ENCODE measurements at places on chromosomes 7 and 10.

DNA sequence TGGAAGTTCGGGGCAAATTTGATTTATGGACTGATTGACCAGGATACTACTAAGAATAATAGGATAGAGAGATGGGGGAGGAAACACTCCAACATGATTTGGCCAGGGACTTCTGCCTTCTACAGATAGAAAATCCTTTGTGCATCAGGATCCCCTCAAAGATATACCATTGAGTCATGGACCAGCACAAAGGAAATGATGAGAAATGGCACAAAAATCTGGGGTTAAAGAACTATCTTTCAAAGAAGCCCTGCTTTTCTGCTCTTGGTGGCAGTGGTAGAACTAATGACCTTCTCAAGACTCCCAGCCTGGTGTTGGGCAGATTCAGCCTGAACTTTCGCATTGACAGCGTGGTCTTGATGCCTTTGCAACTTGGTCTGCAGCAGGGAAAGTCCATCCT, 27.6 kb upstream of the LAMB1 start:
- no peaks in the 10 kb centered on the region for H3K27me3 ChIP-seq
- no peak overlapping the region for H3K4me3 ChIP-seq
- DNase-seq: no peak
- no peak overlapping the region for H3K27ac ChIP-seq
- no peaks in the 10 kb centered on the region for H3K4me1 ChIP-seq

DNA sequence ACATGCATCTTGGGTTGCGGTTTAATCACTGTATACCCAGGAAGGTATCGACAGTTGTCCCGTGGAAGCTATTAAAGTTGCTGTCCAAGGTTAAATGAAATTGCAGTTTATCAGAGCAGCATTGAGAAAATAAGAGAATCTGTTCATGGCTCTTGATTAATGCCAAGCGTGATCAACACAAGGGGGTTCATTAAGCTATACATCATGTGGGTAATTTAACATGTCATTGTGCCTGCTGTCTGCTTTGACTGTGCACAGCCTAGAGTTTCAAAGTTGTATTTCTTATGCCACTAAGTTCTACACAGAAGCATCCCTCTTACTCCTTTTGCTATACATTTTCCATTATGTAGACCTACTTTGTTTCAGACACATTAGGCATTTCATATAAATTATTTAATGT, 74.8 kb upstream of the SP8 start:
- H3K4me3 ChIP-seq: no peak overlapping the region
- no peaks in the 10 kb centered on the region for H3K36me3 ChIP-seq
- no peaks in the 10 kb centered on the region for H3K4me1 ChIP-seq
- no peak overlapping the region for H3K27ac ChIP-seq

- no peak for DNase-seq
- H3K4me3 ChIP-seq: peak overlapping the region; percentile 76
- H3K36me3 ChIP-seq: peaks cover 36% of the 10 kb centered on the region
- H3K4me1 ChIP-seq: peaks cover 7% of the 10 kb centered on the region
- H3K27ac ChIP-seq: no peak overlapping the region
- H3K27me3 ChIP-seq: no peaks in the 10 kb centered on the region
Observed at GRCh38 chr10:43647576-43647975, 1.1 kb downstream of the ZNF32 start.

DNA sequence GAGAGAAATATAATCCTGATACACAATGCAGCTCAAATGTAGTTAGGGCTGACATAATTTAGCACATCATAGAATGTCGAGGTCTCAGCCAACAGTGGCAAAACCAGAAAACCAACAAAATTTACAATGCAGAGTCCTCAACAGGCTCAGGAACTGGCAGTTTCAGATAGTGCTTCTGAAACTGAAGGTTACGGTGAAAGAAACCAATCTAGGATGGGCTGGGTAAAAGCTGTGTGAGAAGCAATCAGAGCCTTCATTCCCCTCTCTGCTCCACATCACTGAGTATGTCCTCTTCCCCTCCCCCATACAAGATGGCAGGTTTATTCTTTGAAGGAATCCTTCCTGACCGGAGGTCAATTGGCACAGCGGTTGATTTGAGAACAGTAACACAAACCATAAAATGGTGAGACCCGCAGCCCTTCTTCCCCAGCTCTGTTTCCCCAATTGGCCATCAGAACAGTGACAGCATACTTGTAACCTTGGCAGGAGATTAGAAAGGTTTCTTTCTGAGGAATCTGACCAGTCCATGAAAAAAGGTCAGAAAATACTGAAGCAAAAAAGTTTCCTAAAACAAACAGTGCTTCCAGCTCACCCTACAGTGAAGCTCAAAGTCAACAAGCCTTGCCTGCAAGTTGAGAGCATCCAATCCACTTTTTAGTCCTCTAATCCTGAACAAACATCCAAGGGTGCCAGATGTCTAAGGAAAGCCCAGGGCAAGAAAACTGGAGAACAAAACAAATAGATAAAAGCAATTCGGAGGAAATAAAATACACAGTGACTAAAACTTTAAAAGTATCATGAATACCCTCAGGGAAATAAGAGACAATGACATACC, 53.9 kb upstream of the IL6 start:
- no peak for DNase-seq
- no peaks in the 10 kb centered on the region for H3K4me1 ChIP-seq

DNA sequence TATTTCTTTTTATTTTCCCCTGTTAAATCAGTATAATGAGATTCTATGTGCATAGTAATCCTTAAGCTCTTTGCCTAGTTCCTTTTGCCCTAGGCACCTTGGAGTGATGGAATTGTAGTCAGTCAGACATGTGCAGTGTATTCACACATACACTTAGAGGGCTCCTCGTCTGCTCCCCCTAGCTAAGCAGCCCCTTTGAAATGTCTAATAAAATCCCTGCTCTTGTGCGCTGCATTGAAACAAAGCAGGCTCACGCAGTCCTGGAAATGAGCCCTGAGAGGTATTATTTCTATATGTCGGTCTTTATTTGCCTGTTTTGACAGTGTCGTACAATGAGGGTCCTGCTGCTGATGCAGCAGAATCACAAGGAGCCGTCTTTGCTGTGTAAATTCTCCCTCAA, 258.7 kb downstream of the AUTS2 start:
- H3K27ac ChIP-seq: no peak overlapping the region
- H3K4me3 ChIP-seq: no peak overlapping the region
- H3K27me3 ChIP-seq: no peaks in the 10 kb centered on the region
- no peaks in the 10 kb centered on the region for H3K36me3 ChIP-seq
